ENCODE measurements at places on chromosomes 12 and 14. TPM values are rescaled to one million over a fixed set of nuclear protein-coding genes. Genes with fewer than 3 reads are reported as not detected.

DTX1 gene
- 12.0 TPM for total RNA-seq

CFAP54 gene
- 0.44 TPM for total RNA-seq

- peaks cover 48% of the 10 kb centered on the region for H3K36me3 ChIP-seq
- DNase-seq = no peak
- H3K27me3 ChIP-seq = no peaks in the 10 kb centered on the region
- no peak overlapping the region for H3K27ac ChIP-seq
- H3K4me3 ChIP-seq = no peak overlapping the region
- no peaks in the 10 kb centered on the region for H3K4me1 ChIP-seq
These were observed 47.5 kb downstream of the SINHCAF start for GRCh38 chr12:31278424-31278823.

DNA sequence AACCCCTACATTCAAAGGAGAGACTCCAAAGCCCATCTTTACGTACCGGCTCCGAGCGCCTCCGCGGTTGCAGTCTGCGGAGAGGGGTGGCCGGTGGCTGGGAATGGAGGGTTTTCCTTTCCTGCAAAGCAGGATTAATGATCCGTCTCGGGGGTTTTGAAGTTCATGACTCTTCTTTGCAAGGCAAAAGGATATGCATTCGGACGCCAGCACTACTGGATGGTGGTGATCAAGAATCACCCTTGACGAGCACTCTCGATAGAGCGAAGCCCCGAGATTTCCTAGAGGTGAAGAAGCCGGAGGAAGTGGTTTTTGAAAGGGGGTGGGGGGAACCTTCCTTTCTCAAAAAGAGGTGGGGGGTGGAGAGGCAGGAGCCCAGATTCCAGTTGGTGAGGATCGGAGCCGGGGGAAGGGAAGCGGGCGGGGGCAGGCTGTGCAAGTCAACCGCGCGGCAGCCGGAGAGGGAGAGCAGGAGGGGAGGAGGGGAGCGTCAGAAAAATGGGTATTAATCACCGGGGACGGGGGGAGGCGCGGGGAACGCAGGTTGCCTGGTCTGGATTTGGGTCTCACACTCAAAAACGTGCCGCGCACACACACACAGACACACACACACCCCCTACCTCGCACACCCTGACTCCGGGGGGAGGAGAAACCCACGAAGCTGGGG, at the start of gene GRIN2B:
GRIN2B (minus strand) TSS at position 307 of the 667 bp plus-strand sequence. CDS start 115,394 bp downstream, outside the sequence.
- no peaks in the 10 kb centered on the region for H3K36me3 ChIP-seq
- H3K27me3 ChIP-seq = peaks cover 65% of the 10 kb centered on the region
- no peak within 1 kb of the TSS for H3K27ac ChIP-seq

GRCh38 chr12:24232531-24232930, 283.1 kb upstream of the SOX5 start:
- no peak for DNase-seq
- no peaks in the 10 kb centered on the region for H3K36me3 ChIP-seq
- no peaks in the 10 kb centered on the region for H3K4me1 ChIP-seq
- no peak overlapping the region for H3K27ac ChIP-seq
- H3K27me3 ChIP-seq = peaks cover 3% of the 10 kb centered on the region

- peaks cover 7% of the 10 kb centered on the region for H3K27me3 ChIP-seq
- no peak overlapping the region for H3K4me3 ChIP-seq
- no peak overlapping the region for H3K27ac ChIP-seq
- no peaks in the 10 kb centered on the region for H3K4me1 ChIP-seq
These were observed 3.2 kb downstream of the HSPB8 start for GRCh38 chr12:119181944-119182343.

Measured in activated CD4-positive, alpha-beta T cell treated with anti-CD3 and anti-CD28 coated beads for 36 hours (primary cell).